ENCODE measurements at places on chromosomes 3 and 15. TPM values are rescaled to one million over a fixed set of nuclear protein-coding genes. Genes with fewer than 3 reads are reported as not detected.

SYNM gene
- 5.9 TPM for total RNA-seq

MEIS2 gene
- total RNA-seq = 53.1 TPM

SYNPR gene
- total RNA-seq = not detected

TLR9 gene
- 0.04 TPM for total RNA-seq

SAXO2 gene
- 0.11 TPM for total RNA-seq

AKAP13 gene
- 71.8 TPM for total RNA-seq

CLEC3B gene
- total RNA-seq = 0.11 TPM

MKRN2OS gene
- not detected for total RNA-seq

DLL4 gene
- 43.9 TPM for total RNA-seq

INAFM2 gene
- 28.3 TPM for total RNA-seq

HRG gene
- not detected for total RNA-seq

MOBP gene
- 0.95 TPM for total RNA-seq

SLC27A2 gene
- total RNA-seq = not detected

MAP1A gene
- 1.4 TPM for total RNA-seq

SLC2A2 gene
- total RNA-seq = not detected

ABHD14A gene
- 5.0 TPM for total RNA-seq

RNF7 gene
- total RNA-seq = 40.9 TPM

CPB1 gene
- not detected for total RNA-seq

PPP2R3A gene
- total RNA-seq = 7.5 TPM

EIF2A gene
- 219 TPM for total RNA-seq

TM4SF1 gene
- 1,063 TPM for total RNA-seq

RAB6B gene
- 0.99 TPM for total RNA-seq

DNAH12 gene
- 0.04 TPM for total RNA-seq

IL16 gene
- 0.20 TPM for total RNA-seq

SH2D7 gene
- total RNA-seq = not detected

P2RY13 gene
- total RNA-seq = not detected

MCF2L2 gene
- total RNA-seq = 1.2 TPM

ZDHHC3 gene
- 59.2 TPM for total RNA-seq

SEMA3F gene
- total RNA-seq = 73.6 TPM

LMAN1L gene
- not detected for total RNA-seq

GOLGA6L7 gene
- not detected for total RNA-seq

PCOLCE2 gene
- 12.1 TPM for total RNA-seq

Measured in pulmonary artery endothelial cell (primary cell).